Effector CD4-positive, alpha-beta T cell (primary cell): ENCODE measurements at places on chromosomes 4 and X.

GRCh38 chr4:119002476-119002875 lies 113.8 kb downstream of the SYNPO2 start:
- no peak for DNase-seq

DNA sequence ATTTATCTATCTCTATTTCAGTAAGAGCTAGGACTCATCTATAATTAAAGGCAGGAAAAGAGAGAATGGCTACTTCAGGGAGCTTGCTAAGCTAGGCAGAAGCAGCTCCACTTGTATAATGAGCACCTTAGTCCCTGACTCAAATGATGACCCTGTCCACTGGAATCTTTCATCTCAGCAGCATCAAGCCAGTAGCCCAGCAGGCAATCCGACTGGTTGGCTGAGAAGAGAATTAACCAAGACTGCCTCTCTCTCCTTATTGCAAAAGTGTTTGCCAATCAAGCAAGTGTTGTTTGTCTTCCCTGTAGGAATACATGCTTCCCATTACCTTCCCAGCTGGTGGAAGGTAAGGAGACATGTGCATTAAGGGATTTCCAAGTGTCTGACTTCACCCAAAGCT lies 3.9 kb upstream of the SPOCK3 start:
- no peak for DNase-seq

DNA sequence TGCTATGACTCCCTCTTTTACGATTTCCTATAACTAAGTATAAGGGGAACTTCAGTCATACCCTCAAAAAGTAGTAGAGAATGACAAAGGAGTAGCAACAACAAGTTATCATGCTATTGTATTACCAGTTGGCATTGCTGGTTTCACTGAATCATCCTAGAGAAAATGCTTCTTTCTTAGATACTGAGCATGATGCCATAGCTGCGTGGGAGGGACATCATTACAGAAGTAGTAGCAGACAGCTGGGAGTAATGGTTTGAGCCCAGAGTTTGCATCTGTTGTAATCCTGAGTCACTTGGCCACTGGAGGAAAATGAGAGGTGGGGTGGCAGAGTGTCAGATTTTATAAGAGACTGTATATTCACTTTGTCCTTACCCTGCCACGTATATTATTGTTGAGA lies 38.6 kb downstream of the MTMR1 start:
- no peak for DNase-seq

GRCh38 chr4:46924789-46925529 lies 15.9 kb upstream of the COX7B2 start:
- DNase-seq = no peak

GRCh38 chr4:48958582-48958981 lies 27.5 kb upstream of the CWH43 start:
- DNase-seq = no peak

GRCh38 chrX:9492901-9493300 lies 28.0 kb downstream of the TBL1X start:
- DNase-seq = no peak

DNA sequence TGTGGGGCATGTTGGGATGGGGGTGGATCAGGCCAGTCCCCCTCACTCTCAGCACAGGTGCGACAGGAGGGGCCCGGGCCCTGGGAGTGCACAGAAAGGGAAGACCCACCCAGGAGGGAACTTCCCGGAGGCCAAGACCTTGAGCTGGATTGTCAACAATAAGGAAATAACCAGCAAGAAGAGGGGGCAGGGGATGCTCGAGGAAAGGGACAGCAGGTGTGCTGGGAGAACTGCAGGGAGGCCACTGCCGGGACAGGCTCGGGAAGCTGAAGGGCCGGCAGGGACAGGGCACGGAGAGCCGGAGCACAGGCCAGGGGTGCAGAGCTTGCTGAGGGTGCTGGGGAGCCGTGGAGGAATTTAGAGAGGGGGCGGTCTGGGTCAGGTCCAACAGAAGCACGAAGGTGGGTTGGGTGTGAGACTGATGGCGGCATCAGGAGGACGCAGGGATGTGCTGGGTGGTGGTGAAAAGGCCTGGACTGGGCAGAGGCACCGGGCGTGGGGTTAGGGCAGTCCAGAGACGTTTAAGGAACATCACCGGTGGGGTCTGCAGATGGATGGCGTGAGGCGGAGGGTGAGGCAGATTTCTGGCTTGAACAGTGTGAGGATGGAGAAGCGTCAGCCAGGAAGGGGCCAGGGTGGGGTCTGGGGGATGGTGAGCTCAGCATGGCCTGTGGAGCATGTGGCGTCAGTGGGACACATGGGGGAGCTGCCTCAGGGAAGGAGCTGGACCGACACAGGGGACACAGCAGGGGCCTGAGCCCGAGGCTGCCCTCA lies 54.8 kb downstream of the ADRA2C start:
- DNase-seq = no peak

DNA sequence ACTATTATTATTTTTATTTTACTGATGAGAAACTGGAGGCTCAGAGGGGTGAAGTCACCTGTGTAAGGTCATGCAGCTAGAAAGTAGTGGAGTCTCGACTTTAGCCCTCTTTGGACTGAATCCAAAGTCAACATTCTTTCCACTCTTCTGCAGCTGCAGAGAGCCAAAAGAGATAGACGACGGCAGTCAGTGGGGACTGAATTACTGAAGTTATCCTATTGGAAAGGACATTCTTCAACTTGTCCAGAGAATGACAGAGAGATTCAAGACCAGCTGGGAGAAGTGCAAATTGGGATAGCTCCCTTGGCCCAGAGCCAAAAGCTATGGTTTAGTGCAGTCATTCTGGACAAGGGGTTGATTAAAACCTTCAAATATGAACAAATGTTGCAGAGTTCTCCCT lies 42.5 kb downstream of the VGLL1 start:
- DNase-seq = no peak

- no peak for DNase-seq
Observed at GRCh38 chr4:79575709-79576428, 167.8 kb upstream of the GK2 start.

- no peak for DNase-seq
Observed at GRCh38 chrX:154776753-154777152, 14.1 kb downstream of the DKC1 start.

DNA sequence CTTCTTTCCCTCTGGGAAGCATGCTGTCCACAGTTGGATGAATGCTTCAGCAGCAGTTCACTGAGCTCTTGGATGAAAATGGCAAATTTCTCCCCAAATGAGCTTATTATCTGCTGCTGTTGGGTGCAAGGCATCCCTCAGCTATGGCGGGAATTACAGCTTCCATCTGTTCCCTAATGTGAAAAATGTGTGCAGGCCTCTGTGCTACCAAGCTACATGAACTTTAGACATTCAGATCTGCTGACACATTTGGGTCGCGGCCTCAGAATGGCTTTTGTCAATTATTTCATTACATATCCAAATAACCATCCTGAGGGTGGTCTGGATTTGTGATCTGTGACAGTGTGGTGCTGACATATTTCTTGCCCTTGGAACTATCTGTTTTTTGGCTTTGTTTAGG lies 119.5 kb upstream of the SCML1 start:
- no peak for DNase-seq

- DNase-seq = no peak
Observed at GRCh38 chr4:121651597-121651996, 45.2 kb downstream of the ANXA5 start.

DNA sequence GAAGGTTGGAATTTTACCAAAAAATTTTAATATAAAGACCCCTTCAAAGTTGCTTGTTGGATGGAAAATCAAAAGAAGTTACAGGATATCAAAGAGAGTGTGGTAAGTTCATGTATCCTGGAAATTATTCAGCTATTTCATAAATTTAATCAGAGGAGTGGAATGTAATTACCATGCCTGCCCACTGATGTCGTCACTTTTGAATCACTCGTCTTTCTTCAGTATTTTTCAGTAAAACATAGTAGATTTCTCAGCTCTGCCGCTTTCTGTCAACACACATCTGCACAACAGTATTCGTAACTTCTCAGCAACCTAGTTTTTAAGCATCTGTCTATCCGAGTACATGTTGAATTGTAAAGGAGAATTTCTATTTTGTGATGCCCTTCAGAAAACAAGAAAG lies 2163.0 kb upstream of the AGA start:
- DNase-seq = no peak

DNA sequence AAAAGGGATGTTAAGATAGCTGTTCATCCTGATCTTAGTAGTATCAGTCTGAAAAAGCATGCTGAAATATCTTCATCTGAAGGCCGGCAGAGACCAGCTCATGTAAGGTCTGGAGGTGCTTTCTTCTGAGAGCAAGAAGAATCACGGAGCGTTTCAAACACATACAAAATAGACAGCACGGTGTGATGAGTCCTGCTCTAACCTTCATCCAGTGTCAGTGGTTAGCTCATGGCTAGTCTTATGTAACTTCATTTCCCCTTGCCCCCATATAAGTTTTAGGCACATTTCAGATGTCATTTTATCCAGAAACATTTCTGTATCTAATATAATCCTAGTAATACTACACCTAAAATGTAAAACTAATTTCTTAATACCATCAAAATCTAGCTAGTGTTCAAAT lies 27.8 kb downstream of the ADD1 start:
- no peak for DNase-seq

- no peak for DNase-seq
Observed at GRCh38 chr4:106687026-106687425, 318.4 kb upstream of the GIMD1 start.

DNA sequence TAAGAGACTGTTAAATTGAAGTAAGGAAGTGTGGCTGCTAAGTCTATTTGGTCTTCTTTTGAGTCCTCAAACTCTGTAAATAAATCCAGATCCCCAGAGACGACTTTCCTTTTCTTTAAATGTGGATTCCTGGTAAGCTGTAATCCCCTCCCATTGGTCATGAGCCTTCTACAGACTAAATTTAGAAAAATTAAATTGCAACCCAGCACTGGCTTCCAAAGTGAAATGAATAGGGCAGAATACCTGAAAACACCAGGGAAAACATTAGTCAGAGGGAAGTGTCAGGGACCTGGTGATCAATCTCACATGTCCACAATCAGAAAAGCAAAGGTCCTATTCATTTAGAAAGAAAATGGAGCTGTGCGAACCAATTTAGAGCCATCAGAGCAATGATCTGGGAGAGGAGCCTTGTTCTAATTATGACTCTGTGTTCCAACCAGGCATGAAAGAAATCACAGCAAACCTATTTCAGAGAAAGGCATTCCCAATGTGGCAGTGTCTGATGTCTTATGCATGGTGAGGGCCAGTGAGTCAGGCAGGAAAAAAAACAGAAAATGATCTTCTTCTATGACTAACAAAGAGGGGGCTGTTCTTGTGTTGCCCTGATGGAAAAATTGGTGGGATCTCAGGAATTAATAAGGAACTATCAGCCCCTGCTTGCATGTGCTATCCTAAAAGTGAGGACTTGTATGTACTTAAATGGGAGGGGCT lies 19.8 kb upstream of the CCDC149 start:
- DNase-seq = no peak

DNA sequence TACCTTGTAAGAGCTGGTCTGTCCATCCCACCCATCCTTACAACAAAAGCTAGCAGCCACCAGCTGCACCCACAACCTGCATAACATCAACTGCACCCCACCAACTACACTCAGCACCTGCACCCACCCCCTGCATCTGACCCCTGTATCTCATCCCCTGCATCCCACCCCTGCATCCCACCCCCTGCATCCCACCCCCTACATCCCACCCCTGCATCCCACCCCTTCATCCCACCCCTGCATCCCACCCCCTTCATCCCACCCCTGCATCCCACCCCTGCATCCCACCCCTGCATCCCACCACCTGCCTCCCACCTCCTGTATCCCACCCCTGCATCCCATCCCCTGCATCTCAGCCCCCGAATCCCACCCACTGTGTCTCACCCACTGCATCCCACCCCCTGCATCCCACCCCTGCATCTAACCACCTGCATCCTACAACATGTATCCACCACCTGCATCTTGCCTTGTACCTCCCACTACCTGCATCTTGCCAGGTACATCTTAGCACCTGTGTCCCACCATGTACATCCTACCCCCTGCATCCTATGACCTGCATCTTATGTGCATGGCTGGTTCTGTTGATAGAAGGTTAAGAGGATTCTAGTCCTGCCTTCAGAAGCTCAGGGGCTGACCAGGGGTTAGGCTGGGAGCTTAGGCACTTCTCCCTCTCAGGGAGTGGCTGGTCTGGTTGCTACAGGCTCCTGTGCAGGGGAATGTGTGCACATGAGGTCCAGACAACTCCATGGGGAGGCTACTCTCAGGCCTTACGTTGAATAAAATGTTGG lies 9.4 kb downstream of the TMEM271 start:
- no peak for DNase-seq

DNA sequence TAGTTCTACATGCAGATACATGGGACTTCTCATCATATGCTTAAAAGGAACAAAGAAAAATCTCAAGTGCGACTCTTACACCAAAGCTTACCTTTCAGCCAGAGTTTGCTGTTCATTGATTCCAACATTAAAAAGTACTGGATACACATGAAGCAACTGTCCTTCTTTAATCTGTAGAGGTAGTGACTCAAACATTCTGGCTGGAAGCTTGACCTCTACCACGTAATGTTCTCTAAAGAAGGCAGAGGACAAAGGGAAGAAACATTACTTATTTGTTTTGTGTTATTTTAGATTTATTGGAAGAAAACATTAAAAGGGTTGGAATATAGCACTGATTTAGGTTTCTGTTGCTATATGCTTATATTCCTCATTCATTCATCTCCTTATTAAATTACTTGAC lies 476.1 kb downstream of the IL15 start:
- no peak for DNase-seq

DNA sequence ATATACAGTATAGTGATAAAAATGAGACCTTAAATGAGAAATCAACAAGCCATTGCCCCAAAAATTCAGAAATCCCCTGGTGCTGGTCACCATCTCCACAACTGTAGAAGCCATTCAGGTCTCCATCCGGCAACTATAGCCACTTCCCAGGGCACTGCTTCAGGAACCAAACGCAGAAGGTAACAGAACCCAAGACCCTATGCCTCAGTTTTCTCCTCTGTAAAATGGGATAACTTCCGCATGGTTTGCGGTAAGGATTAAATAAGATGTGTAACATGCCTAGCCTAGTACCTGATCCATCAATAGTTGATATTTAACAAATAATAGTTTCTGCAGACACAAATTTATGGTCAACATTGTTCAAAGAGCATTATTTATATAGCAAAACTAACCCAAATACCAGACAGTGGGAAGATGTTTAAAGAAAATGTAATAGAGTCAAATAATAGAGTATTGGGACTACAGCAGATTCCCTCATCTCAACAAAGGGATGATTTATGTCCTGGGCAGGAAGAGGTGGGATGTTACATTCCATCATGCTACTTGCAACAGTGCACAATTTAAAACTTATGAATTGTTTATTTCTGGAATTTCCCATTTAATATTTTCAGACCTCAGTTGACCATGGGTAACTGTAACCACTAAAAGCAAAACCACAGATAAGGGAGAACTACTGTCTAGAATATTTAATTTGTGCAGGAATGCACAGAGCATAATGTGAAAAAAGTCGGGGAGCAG lies 30.0 kb downstream of the IRF2 start:
- no peak for DNase-seq

DNA sequence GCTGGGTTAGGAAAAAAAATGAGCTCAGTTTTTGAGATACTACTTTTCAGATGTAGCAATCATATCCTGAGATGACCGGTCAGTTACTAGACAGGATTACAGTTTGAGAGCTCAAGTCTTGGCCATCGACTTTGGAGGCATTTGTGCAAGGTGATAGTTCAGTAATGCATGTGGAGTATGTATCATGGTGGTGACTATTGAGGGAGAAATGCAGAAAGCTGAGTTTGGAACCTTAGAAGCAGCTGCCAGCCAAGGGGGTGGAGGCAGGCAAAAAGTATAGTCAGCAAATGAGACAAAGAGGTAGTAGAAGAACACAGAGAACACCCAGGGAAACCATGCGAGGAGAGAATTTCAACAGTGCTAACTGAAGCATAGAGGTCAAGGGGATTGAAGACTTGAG lies 48.7 kb upstream of the SLC4A4 start:
- no peak for DNase-seq

- DNase-seq = no peak
Observed at GRCh38 chrX:133402042-133402453, 13.2 kb downstream of the GPC4 start.
